AG04450 (cell line): ENCODE measurements at places on chromosomes 6 and 20.

DNA sequence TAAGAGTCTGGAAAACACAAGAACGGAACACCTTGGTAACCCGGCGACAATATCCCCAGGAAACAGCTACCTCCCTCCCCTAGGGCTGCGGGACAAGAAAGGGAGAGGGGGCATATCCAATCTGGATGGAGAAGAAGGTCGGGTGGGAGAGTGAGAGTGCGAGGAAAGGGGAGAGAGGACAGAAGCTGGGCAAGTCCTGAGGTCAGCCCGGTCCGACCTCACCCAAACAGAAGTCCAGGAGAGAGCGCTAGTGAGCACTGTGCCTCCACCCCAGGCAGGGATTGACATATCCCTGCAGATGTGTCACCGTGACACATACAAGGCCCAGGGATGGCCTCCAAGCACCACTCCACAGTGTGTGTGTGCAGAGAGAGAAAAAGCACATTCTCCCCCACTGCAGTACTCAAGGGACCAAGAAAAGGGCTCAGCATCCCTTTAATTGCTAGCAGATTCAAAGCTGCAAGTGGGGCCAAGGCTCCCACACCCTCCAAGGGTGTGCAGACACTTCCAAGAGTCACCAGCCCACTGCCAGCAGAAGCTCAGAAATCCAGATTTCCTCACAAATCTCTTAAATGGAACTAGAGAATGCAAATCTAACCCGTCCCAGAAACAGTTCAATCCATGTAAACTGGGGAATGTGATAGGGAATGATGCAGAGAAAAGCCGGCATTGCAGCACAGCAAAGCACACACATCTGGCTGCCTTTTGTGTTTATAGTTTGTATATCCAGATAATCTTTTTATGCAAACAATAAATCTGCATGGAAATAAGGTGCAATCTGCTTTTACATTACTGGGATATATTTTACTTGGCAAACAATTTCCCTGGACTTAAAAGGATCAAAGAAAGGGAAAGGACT is 3.1 kb downstream of the PXDC1 start:
- DNase-seq: no peak

- no peak for DNase-seq
Measured at GRCh38 chr20:42752620-42753019, 437.1 kb downstream of the PTPRT start.

DNA sequence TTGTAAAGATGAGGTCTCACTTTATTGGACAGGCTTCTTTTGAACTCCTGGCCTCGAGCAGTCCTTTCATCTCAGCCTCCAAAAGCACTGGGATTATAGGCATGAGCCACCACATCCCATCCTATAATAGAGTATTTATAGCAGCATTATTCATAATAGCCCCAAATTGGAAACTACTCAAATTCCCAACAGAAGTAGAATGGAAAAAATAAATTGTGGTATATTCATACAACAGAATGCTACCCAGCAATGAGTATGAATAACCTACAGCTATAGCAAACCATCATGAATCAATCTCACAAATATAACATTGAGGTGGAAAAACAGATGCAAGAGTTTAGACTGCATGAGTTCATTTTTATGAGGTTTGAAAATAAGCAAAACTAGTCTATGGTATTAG is 84.8 kb upstream of the BTBD3 start:
- no peak for DNase-seq

DNA sequence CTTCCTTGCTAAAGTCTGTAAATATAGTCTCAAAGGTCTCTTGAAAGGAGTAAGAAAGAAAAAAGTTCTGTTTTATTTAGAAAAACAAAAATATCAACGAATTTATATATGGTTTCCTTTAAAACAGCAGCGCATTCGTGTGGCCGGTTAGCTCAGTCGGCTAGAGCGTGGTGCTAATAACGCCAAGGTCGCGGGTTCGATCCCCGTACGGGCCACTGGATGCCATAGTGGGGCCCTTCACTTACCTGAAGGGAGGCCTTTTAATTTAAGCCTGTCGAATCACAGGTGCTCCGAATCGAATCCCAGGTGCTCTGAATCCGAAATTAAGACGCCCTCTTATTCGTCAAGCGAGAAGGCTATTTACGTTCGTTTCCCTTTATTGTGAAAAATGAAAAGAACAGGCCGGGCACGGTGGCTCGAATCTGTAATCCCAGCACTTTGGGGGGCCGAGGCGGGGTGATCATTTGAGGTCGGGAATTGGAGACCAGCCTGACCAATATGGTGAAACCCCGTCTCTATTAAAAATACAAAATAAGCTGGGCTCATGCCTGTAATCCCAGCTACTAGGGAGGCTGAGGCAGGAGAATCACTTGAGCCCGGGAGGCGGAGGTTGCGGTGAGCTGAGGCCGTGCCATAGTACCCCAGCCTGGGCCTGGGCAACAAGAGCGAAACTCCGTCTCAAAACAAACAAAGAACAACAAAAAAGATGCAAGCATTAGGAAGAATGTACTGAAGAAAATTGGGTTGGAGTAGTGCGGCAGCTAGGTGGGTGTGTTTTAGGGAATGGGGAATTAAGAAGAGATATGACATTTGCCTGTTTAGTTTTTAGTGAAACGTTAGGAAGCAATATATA is 195.8 kb upstream of the ZNF184 start:
- DNase-seq: no peak

DNA sequence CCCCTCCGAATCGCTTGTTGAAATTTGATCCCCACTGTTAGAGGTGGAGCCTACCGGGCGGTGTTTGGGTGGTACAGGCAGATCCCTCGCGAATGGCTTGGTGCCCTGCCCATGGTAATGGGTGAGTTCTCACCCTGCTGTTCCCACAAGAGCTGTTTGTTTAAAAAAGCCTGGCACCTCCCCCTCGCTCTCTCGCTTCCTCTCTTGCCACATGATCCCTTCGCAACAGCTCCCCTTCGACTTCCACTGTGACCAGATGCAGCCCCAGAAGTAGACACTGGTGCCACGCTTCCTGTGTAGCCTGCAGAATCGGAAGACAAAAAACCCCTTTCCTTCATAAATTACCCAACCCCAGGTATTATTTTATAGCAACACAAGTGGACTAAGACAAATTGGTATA is 292.2 kb upstream of the QKI start:
- DNase-seq: no peak
